ENCODE measurements at places on chromosomes 7 and 10. TPM values are rescaled to one million over a fixed set of nuclear protein-coding genes. Genes with fewer than 3 reads are reported as not detected.

PTF1A gene
- not detected for polyA plus RNA-seq

LIPN gene
- not detected for polyA plus RNA-seq

AKR1D1 gene
- not detected for polyA plus RNA-seq

LARP4B gene
- polyA plus RNA-seq, result 38.4 TPM

GNAT3 gene
- not detected for polyA plus RNA-seq

SGMS1 gene
- polyA plus RNA-seq, result 21.1 TPM

BAG3 gene
- 19.8 TPM for polyA plus RNA-seq

FKBP9 gene
- polyA plus RNA-seq, result 248 TPM

FAM25C gene
- not detected for polyA plus RNA-seq

SRI gene
- polyA plus RNA-seq, result 102 TPM

CHST15 gene
- polyA plus RNA-seq, result 5.7 TPM

UNC5B gene
- polyA plus RNA-seq, result 17.5 TPM

PODXL gene
- polyA plus RNA-seq, result 0.34 TPM

NPFFR1 gene
- not detected for polyA plus RNA-seq

FAM131B gene
- polyA plus RNA-seq, result 2.0 TPM

TMEM139 gene
- polyA plus RNA-seq, result 0.11 TPM

PHKG1 gene
- polyA plus RNA-seq, result 0.16 TPM

OR6B1 gene
- polyA plus RNA-seq, result not detected

HTRA1 gene
- polyA plus RNA-seq, result 128 TPM

FOXP2 gene
- polyA plus RNA-seq, result 0.66 TPM

BTBD16 gene
- not detected for polyA plus RNA-seq

DRGX gene
- 0.06 TPM for polyA plus RNA-seq

PLPP4 gene
- polyA plus RNA-seq, result 35.4 TPM

ELFN1 gene
- polyA plus RNA-seq, result 0.99 TPM

CYP3A4 gene
- not detected for polyA plus RNA-seq

MLXIPL gene
- polyA plus RNA-seq, result not detected

CYP2E1 gene
- 1.3 TPM for polyA plus RNA-seq

ENTPD1 gene
- 0.20 TPM for polyA plus RNA-seq

FAM25G gene
- not detected for polyA plus RNA-seq

NDUFB8 gene
- 197 TPM for polyA plus RNA-seq

SYNPO2L gene
- polyA plus RNA-seq, result 0.05 TPM

PRSS58 gene
- polyA plus RNA-seq, result not detected

GTF2IRD1 gene
- polyA plus RNA-seq, result 23.8 TPM

LOXL4 gene
- polyA plus RNA-seq, result 67.9 TPM

CAPZA2 gene
- polyA plus RNA-seq, result 115 TPM

BICC1 gene
- 32.1 TPM for polyA plus RNA-seq

HOXA1 gene
- 1.0 TPM for polyA plus RNA-seq

CNNM1 gene
- polyA plus RNA-seq, result 1.3 TPM

NPM3 gene
- polyA plus RNA-seq, result 35.6 TPM

RAB11FIP2 gene
- polyA plus RNA-seq, result 5.2 TPM

KLHL7 gene
- 31.7 TPM for polyA plus RNA-seq

DPY19L1 gene
- 10.2 TPM for polyA plus RNA-seq

PAPOLB gene
- 0.02 TPM for polyA plus RNA-seq

TUBB8 gene
- 0.10 TPM for polyA plus RNA-seq

RP9 gene
- 18.6 TPM for polyA plus RNA-seq

TRIM8 gene
- polyA plus RNA-seq, result 60.4 TPM

CLCN1 gene
- not detected for polyA plus RNA-seq

CALN1 gene
- not detected for polyA plus RNA-seq

SPAM1 gene
- not detected for polyA plus RNA-seq

TFR2 gene
- polyA plus RNA-seq, result 0.72 TPM

ZDHHC16 gene
- 101 TPM for polyA plus RNA-seq

AS3MT gene
- 3.0 TPM for polyA plus RNA-seq

CNTNAP2 gene
- polyA plus RNA-seq, result not detected

FAM221A gene
- polyA plus RNA-seq, result 1.1 TPM

TFPI2 gene
- 143 TPM for polyA plus RNA-seq

PSTK gene
- 5.5 TPM for polyA plus RNA-seq

ZRANB1 gene
- 9.3 TPM for polyA plus RNA-seq

SP4 gene
- polyA plus RNA-seq, result 2.5 TPM

SLC13A1 gene
- polyA plus RNA-seq, result not detected
